ENCODE measurements at places on chromosomes 1 and 21. TPM values are rescaled to one million over a fixed set of nuclear protein-coding genes. Genes with fewer than 3 reads are reported as not detected.
A peak's percentile ranks its signal among the peaks of the same experiment; 100 is the strongest.

Gene TTC34
- total RNA-seq, result 0.53 TPM

DNA sequence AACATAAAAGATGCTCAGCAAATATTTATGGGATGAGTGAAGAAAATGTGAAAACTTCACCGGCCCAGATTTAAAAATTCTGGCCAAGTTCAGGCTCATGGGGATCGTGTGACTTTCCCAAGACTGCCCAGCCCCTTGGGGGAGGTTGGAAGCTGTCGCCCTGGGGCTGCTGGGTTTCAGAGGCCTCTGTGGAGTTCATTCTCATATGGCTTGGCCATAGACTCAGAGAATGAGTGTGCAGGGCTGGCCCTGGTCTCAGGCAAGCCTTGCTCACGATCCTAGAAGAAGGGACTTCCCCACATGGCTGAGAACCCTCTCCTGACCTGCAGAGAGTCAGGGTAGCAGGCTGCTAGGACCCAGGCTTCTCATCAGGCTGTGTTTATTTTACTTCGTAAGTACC lies 24.6 kb downstream of the PADI2 start:
- no peaks in the 10 kb centered on the region for H3K4me1 ChIP-seq
- DNase-seq, result no peak
- H3K27me3 ChIP-seq, result peaks cover 4% of the 10 kb centered on the region
- no peak overlapping the region for H3K4me3 ChIP-seq
- no peak overlapping the region for H3K27ac ChIP-seq

GRCh38 chr1:153545067-153546055 lies at the start of gene S100A4:
S100A4 (minus strand) TSS chr1:153545806; CDS start chr1:153544794, 1,012 bp downstream.
- peaks cover 21% of the 10 kb centered on the region for H3K4me1 ChIP-seq
- peak; percentile 91 for DNase-seq
- H3K27ac ChIP-seq, result no peak within 1 kb of the TSS
- H3K36me3 ChIP-seq, result no peaks in the 10 kb centered on the region
- no peaks in the 10 kb centered on the region for H3K27me3 ChIP-seq

GRCh38 chr21:38159355-38159754 lies 97.4 kb upstream of the KCNJ15 start:
- no peaks in the 10 kb centered on the region for H3K36me3 ChIP-seq
- peak; percentile 81 for DNase-seq
- H3K4me1 ChIP-seq, result no peaks in the 10 kb centered on the region
- H3K27ac ChIP-seq, result no peak overlapping the region

- H3K27ac ChIP-seq, result no peak overlapping the region
- H3K27me3 ChIP-seq, result no peaks in the 10 kb centered on the region
- H3K36me3 ChIP-seq, result no peaks in the 10 kb centered on the region
- H3K4me3 ChIP-seq, result no peak overlapping the region
- no peaks in the 10 kb centered on the region for H3K4me1 ChIP-seq
Measured at GRCh38 chr1:240820816-240821215, 208.9 kb upstream of the GREM2 start.

DNA sequence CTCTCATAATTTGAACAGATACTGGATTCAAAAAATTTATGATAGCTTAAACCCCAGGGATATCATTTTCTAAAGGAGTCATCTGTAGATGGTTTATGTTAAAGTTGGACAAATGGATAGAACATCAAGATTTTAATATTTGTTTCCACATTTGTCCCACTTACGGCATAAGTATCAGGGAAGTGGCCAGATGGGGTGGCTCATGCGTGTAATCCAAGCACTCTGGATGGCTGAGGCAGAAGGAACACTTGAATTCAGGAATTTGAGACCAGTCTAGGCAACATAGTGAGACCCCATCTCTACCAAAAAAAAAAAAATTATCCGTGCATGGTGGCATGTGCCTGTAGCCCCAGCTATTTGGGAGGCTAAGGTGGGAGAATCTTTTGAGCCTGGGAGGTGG lies 229.1 kb downstream of the GPR52 start:
- no peaks in the 10 kb centered on the region for H3K4me1 ChIP-seq
- H3K36me3 ChIP-seq, result no peaks in the 10 kb centered on the region
- no peak overlapping the region for H3K4me3 ChIP-seq
- DNase-seq, result no peak
- no peaks in the 10 kb centered on the region for H3K27me3 ChIP-seq
- H3K27ac ChIP-seq, result no peak overlapping the region

DNA sequence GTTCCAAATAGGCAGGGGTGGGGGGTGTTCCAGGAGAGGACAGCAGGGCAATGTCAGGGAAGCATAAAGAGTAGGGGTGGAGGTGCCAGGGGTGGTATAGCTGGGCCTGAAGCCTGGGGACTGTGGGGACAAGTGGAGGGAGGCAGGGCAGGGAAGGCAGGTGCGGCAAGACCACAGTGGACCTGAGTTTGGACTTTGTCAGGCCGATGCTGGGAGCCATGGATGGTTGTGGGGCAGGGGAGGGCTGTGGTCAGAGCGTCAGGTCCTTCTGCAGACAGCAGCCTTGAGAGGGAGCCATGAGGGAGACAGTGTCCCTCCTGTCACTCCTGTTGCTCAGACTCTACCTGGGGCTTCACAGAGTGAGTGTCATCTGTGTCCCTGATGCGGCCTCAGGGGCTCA lies 320.3 kb downstream of the PTPRU start:
- H3K4me3 ChIP-seq, result no peak overlapping the region
- H3K27me3 ChIP-seq, result no peaks in the 10 kb centered on the region
- no peaks in the 10 kb centered on the region for H3K36me3 ChIP-seq
- DNase-seq, result no peak

Gene AQP10
- not detected for total RNA-seq

Gene GJB3
- not detected for total RNA-seq

Gene CFHR5
- total RNA-seq, result not detected

Gene SLC25A44
- 26.3 TPM for total RNA-seq

DNA sequence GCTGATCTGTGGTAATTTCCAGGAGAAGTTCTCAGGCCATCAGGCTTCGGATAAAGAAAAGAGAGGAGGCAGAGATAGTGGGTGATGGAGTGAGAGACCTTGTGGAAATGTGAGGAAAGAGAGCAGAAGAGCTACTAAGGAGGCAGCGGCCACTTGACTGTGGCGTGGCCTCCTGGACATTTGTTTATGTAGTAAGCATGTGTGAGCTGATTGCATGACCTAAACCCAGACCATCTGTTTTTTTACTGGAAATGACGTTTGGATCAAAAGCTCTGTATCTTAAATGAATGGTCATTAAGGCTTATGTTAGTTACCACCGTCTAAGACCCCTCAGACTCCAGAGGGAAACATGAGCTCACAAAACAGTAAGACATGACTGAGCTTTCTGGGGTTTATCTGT lies 13.6 kb downstream of the ATP1B1 start:
- H3K4me1 ChIP-seq, result no peaks in the 10 kb centered on the region
- DNase-seq, result no peak
- no peaks in the 10 kb centered on the region for H3K27me3 ChIP-seq

All from endothelial cell of umbilical vein (primary cell).